Adrenal gland (tissue), 19 donors: ENCODE measurements at places on chromosomes 11 and 22.
A peak's percentile ranks its signal among the peaks of the same experiment; 100 is the strongest.

GRCh38 chr22:40024201-40025061 is 29.7 kb downstream of the FAM83F start:
- H3K4me3 ChIP-seq: no peak overlapping the region
- DNase-seq: peak; percentile 82
- no peaks in the 10 kb centered on the region for H3K27me3 ChIP-seq
- no peaks in the 10 kb centered on the region for H3K4me1 ChIP-seq
- no peaks in the 10 kb centered on the region for H3K36me3 ChIP-seq

GRCh38 chr22:24006207-24006913 is 1.1 kb upstream of the GSTT4 start:
- no peak overlapping the region for H3K4me3 ChIP-seq
- H3K27me3 ChIP-seq: no peaks in the 10 kb centered on the region
- no peaks in the 10 kb centered on the region for H3K4me1 ChIP-seq
- H3K27ac ChIP-seq: no peak overlapping the region
- no peak for DNase-seq
- H3K36me3 ChIP-seq: no peaks in the 10 kb centered on the region

DNA sequence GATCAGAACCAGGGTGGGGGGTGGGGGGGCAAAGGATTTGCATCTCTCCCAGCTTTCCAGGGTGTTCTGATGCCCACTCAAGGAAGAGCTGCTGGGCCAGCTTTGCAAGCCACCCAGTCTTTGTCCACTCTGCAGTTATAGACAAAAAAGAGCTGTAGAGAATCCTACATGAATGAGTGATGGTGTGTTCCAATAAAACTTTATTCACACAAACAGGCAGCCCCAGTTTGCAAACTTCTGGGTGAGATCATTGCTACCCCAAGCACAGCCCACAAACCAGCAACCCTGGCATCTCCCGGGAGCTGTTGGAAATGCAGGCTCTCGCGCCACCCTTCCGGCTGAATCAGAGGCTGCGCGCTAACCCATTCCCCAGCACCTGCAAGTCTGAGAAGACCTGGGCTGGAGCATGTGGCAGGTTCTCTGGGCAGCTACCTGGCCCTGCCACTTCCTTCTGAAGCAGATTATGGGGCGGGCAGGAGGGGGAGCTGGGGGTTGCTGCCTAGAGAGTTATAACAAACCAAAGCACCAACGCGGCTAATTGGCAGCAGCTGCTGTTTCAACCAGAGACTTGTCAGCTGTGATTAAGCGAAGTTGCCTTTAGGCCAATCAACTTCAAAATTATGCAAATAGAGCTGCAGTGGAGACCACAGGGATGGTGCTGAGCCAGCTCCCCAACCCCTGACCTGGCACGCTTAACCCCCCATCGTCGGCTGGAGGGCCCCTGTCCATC is 3.8 kb upstream of the SHISAL1 start:
- no peak for DNase-seq
- H3K27ac ChIP-seq: no peak overlapping the region
- no peak overlapping the region for H3K4me3 ChIP-seq
- H3K27me3 ChIP-seq: no peaks in the 10 kb centered on the region
- no peaks in the 10 kb centered on the region for H3K36me3 ChIP-seq

DNA sequence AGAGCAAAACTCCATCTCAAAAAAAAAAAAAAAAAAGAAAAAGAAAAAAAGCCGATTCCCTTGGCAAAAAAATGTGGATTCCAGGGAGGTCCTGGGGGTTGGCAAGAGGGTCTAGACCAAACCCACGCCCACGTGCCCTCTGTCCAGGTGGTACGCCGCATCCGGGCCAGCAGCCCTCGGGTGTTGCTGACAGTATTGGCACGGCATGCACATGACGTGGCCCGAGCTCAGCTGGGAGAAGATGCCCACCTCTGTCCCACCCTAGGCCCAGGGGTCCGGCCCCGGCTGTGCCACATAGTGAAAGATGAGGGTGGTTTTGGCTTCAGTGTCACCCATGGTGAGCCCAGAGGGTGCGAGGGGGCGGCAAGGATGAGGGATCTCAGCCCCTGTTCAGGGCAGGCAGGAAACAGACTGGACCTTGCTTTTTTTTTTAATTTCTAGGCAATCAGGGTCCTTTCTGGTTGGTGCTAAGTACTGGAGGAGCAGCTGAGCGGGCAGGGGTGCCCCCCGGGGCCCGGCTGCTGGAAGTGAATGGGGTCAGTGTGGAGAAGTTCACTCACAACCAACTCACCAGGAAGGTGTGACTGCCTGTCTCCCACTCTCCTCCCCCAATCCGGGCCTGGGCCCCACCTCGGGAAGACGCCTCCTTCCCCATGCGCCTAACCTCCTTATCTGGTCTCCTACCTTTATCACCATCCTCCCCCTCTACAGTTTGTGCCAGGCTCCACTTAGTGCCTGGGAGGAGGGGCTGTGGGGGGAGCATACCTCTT is 2.0 kb downstream of the NHERF4 start:
- H3K4me1 ChIP-seq: no peaks in the 10 kb centered on the region
- H3K27me3 ChIP-seq: no peaks in the 10 kb centered on the region
- DNase-seq: no peak
- H3K36me3 ChIP-seq: no peaks in the 10 kb centered on the region

DNA sequence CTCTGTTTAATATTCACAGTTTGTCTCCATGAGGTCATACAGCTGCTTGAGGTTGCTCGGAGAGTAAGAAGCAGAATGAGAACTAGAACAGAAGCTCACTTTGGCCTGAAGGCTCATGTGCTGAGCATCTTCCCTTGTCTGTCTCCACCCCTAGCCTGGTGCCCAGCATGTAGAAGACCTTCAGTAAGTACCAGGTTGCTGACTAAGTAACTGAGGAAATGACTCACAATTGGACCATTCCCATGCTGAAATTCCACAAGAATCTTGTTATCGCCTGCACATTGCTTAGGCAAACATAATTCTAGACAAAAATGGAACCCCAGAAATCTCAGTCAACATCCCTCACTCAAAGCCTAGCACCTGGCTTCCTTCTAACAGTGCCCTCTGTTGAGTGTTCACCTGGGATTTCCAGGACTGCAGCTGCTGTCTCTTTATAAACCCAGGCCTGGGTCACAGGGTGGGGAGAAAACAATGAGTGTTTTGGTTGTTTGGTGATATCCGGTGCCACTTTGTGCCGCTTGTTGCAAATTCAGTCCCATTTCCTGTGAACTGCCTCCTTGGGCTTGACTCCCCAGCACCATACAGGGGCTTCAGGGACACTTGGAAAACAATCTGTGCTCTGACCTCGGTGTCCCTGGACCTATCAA is 406.8 kb downstream of the ETS1 start:
- H3K4me1 ChIP-seq: no peaks in the 10 kb centered on the region
- no peaks in the 10 kb centered on the region for H3K27me3 ChIP-seq
- no peak overlapping the region for H3K4me3 ChIP-seq
- DNase-seq: no peak

DNA sequence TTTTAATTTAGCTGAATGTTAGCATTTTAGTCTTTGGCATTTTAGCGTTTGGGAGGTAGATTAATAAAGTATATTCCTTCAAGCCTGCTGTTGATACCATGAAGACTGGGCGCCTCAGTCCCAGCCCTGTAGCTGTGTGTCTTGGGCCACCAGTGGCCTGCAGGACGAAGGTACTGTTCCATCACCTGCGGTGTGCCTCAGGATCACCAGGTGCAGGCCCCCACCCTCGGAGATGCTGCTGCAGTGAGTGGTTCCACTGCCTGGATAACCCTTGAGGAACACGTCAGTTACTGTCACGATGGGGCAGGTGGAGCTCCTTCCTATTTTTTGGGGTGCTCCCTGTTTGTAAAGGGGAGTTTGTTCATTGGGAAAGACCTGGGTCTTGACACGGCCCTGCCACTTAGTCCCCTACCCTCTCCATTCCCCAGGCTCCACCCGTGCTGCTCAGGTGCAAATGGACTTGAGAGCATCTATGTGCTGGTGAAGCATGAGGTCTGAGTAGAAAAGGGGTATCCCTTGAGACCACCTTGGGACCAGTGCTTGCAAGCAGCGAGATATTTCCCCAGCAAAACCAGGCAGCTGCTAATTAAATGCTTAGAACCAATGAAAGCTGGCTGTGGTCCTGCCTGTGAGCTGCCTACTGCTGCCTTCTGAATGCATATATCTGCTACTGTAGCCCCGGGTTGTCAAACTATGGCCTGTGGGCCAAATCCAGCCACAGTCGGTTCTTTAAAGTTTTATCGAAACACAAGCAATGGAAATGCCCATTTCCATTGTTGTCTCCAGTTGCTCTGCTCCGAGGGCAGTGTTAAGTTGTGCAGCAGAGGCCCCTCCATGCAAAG is 28.7 kb downstream of the INCENP start:
- no peaks in the 10 kb centered on the region for H3K27me3 ChIP-seq
- H3K4me3 ChIP-seq: no peak overlapping the region
- no peak for DNase-seq
- no peaks in the 10 kb centered on the region for H3K36me3 ChIP-seq
- no peaks in the 10 kb centered on the region for H3K4me1 ChIP-seq
- H3K27ac ChIP-seq: no peak overlapping the region

GRCh38 chr11:79042824-79043223 is 398.0 kb downstream of the TENM4 start:
- H3K4me3 ChIP-seq: no peak overlapping the region
- DNase-seq: no peak
- H3K27me3 ChIP-seq: no peaks in the 10 kb centered on the region
- H3K4me1 ChIP-seq: no peaks in the 10 kb centered on the region
- H3K27ac ChIP-seq: no peak overlapping the region

GRCh38 chr11:95991101-95991500 is 67.2 kb upstream of the MTMR2 start:
- H3K4me1 ChIP-seq: no peaks in the 10 kb centered on the region
- H3K36me3 ChIP-seq: no peaks in the 10 kb centered on the region
- H3K27me3 ChIP-seq: no peaks in the 10 kb centered on the region
- H3K27ac ChIP-seq: no peak overlapping the region

GRCh38 chr11:126357969-126358762 is 2.7 kb downstream of the ST3GAL4 start:
- peak; percentile 71 for DNase-seq
- peak overlapping the region; percentile 96 for H3K27ac ChIP-seq

GRCh38 chr22:49599691-49600455 is 227.8 kb downstream of the BRD1 start:
- H3K27me3 ChIP-seq: no peaks in the 10 kb centered on the region
- H3K36me3 ChIP-seq: no peaks in the 10 kb centered on the region
- H3K4me3 ChIP-seq: no peak overlapping the region

DNA sequence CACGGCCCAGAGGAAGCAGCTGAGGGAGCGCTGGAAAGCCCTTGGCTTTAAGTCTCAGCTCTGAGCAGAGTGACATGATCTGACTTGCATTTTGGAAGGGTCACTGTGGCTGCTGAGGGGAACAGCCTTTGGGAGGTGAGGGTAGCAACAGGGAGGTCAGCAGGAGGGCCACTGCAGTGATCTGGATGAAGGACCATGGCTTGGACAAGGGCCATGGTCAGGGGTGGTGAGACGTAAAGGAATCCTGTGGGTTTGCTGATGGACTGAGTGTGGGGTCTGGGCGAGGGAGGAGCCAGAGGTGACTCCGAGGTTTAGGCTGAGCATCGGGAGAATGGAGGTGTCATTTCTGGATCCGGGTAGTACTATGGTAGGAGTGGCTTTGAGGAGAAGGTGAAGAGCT is 33.3 kb downstream of the SGSM3 start:
- no peaks in the 10 kb centered on the region for H3K4me1 ChIP-seq
- H3K27ac ChIP-seq: no peak overlapping the region
- no peak overlapping the region for H3K4me3 ChIP-seq
- no peak for DNase-seq

DNA sequence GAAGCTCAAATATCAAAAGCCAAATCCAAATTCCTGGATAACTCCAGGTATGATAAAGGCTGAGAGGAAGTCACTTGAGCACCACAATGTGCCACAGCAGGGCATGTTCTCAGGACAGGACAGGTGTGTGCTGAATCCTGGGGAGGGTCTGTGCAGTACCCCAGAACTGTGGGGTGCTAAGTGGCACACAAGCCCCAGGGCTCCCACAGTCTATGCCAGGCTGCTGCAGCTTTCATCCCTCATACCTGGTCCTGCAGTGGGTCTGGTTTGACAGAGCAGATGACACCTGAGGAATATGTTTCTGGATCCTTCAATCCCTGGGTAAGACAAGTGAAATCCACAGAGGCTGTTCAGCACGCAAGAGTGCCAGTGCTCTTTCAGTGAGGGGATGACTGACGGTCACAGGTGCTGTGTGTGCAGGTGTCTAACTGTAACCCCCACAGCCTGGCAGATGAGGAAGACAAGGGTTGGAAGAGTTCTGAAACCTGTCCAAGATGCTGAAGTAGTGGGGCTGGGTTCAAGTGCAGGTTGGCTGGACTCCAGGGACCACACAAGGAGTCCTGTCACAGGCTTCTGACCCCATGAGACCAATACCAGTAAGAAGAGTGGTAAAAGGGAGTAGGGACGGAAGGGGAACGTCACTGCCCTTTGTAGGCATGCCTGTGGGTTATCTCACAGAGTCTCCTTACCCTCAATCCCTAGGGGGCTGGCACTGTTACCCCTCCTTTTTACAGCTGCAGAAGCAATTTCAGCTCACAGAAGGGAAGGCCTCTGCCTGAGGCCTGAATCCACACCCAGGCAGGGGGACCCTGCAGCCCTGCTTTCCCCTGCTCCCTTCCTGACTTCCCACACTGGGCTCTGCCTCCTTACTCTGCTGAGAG is 14.1 kb downstream of the SERPIND1 start:
- no peaks in the 10 kb centered on the region for H3K4me1 ChIP-seq
- no peak overlapping the region for H3K4me3 ChIP-seq
- no peak for DNase-seq
- H3K27me3 ChIP-seq: no peaks in the 10 kb centered on the region
- H3K36me3 ChIP-seq: no peaks in the 10 kb centered on the region
